HFFc6 (cell line): ENCODE measurements at places on chromosomes 16 and 17. TPM values are rescaled to one million over a fixed set of nuclear protein-coding genes. Genes with fewer than 3 reads are reported as not detected.

CPHXL2 gene
- total RNA-seq: not detected in 3 replicates

ODAD4 gene
- 0.82 to 1.3 TPM (median 1.1 TPM) in 3 replicates for total RNA-seq

DNA sequence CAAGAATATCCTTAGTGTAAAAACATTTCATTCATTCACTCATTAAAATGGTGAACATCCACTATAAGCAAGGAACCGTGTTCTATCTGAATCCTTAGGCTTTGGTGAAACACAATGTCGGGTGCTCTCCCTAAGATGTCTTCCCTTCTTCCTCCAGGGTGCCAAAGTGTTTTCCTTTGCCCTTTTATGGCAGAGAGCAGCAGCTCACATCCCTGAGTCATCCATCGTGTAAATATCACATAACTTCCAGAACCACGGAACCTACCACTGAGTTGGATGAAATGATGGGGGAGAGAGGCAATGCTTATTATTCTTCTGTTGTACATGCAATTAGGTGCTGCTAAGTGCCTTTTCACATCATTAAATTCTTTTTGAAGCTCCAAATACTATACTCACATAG lies 50.2 kb downstream of the DNAH3 start:
- DNase-seq: peak; percentile 67

- no peak for DNase-seq
These were observed 10.1 kb upstream of the SLC25A39 start for GRCh38 chr17:44334727-44335126.

- DNase-seq: peak; percentile 56
These were observed 17.3 kb downstream of the LGALS3BP start for GRCh38 chr17:78962345-78962983.

- no peak for DNase-seq
These were observed 15.4 kb upstream of the NLRC3 start for GRCh38 chr16:3592559-3592958.

- no peak for DNase-seq
These were observed 415.9 kb upstream of the ERCC4 start for GRCh38 chr16:13503960-13504635.

GRCh38 chr17:8264320-8264719 lies 15.2 kb downstream of the PFAS start:
- no peak for DNase-seq

GRCh38 chr17:49753959-49754391 lies 10.0 kb downstream of the FAM117A start:
- DNase-seq: no peak
